ENCODE measurements at places on chromosomes 2 and 18.

DNA sequence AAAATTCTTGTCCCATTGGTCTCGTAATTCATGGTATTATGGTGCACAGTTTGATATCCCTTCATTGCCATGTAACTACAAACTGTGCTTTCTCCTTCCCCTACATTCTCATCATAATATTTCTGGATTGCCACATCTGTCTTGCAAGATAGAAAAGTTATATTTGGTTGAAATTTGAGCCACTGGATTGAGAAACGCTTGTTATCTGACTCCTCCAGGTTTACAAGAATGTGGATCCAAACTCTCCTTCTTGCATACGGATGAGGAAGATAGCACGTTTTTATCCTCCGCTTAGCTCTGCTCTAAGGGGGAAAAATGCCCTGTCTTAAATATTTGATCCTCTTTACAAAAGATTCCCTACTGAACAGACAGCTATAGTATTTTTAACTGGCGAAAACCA, 438.2 kb downstream of the TSN start:
- DNase-seq = no peak

DNA sequence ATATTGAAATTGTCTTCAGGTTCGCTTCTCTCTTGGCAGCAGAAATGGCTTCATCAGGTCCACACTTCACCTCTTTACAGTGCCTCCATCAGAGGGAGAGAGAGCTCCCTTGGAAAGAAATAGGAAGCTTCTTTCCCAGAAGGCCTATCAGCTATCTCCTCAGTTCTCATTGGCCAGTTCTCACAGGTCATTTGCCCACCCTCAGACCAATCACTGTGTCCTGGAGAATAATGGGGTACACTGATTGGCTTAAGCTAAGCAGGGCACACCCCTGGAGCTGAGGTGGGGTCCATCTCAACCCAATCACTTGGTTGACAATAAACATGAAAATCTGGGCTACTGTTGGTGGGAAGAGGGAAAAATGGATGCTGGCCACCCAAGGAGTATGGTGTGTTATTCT, 5.2 kb downstream of the GNLY start:
- DNase-seq = no peak

DNA sequence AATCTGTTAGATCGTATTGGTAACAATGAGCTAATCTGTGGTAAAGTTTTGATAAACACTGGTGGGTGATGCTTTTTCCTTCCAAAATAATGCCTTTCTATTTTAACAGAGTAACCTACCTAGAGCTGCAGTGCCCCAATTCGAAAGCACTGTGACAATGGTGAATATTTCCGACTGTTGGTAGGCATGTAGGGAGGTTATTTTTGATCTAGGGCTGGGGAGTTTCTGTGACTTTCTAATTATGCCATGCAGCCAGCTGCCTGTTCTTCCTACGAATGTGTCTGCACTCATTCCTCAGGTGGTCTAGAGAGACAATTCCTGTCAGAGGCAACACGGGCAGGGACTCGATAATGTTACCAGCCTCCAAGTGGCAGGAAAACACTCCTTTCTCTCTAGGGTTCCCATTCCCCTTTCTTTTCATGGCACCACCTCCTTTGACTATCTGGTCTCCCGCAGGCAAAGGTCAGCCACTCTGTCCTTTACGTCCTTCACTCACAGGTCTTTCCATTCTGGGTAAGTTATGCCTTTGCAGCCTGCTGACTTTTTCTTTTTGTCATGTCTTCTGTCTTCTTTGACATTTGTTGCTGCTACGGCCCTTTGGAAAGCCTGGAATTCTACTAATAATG, 167.2 kb upstream of the MGAT5 start:
- DNase-seq = no peak

DNA sequence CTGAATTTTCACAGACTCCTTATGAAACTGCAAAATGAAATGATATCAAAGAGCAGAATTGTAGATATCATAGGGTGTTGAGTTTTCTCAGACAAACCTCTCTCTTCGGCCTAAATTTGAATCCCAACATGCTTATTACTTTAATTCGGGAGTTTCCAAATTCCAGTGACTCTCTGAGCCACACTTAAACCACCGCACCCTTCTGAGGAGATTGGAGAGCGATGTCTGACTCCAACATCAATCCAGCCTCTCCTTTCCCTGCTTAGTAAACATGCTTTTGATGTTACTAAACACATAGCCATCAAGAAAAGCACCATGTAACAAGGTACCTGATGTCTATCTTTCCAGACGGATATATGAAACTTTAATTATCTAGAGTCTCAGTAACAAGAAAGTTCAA, 103.1 kb upstream of the ARHGAP28 start:
- no peak for DNase-seq

DNA sequence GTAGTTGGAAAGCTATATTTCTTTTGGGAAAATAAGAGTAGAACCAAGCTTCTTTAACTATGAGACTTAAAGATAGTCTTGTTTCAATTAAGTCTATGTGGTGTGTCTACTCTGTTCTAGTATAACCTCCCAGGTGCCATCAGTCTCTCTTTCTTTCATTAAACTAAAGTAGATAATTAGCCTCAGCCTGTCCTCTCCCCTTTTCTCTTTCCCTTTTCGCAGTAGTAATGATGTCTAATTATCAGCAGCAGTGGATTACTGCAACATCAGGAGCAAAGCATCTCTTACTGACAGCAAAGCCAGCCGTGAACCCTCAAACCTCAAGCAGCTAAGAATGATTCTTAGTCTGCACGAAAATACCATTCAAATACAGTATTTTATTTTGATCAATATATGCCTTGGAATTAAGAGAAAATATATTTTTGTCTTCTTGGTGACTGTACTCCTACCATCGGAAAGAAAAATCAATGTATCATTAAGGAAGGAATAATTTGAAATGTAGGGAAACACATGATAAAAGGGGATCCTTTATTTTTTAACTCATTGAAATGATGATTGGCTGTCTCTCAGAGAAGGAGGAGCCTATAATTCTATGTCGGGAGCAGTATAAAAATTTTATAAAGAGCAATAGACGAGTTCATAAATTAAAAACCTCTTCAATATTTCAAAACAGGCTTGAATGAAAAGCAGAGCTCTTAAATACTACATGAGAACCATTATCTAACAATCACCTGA, 4.5 kb downstream of the NOL4 start:
- DNase-seq = no peak

DNA sequence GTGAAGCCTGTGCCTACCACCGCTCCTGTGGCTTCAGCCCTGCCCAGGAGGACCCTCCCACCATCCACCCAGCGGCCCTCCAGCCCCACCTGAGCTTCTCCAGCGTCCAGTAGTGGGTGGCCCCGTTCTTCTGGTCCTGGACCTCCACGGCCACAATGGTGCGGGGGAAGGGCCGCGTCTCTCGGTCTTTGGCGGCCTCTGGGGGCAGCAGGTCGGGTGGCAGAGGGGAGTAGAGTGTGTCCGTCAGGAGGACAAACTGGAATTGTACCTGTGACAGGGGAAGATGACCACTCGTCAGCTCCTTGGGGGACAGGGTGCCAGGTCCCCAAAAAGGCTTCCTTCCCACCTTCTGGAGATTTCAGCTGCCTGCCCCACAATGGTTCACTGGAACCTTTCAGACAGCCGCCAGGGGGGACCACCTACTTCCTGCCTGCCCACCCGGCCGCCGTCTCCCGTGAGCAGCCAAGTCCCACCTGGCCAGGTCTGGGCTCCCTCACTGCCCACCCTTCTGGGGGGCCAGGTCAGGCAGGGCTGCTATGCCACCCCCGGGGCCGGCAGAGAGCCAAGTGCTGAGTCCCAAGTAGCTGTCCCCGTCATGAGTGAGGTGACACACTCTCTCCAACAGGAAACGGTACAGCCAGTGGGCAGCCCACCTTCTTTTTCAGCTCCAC, 59.3 kb downstream of the KIF1A start:
- no peak for DNase-seq

DNA sequence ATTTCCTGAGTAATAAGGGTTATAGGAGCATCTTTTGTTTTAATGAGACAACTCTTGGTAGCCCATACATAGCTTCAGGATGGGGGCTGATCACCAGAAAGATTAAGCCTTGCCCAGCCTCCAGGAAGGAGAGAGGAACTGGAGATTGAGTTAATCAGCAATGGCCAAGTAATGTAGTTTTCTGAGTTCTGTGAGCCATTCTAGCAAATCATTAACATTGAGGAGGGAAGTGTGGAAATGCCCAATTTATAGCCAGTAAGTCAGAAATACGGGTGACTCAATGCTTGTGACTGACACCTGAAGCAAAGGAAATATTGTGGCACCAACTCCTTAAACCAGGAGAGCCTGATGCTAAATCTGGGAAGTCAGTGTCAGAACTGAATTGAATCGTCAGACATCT, 205.1 kb upstream of the SRD5A2 start:
- no peak for DNase-seq

All from stimulated activated CD4-positive, alpha-beta T cell treated with anti-CD3 and anti-CD28 coated beads, Interleukin-4, amount 100 ng/mL, for 1 hour (primary cell).